ENCODE measurements at places on chromosomes 4 and X. TPM values are rescaled to one million over a fixed set of nuclear protein-coding genes. Genes with fewer than 3 reads are reported as not detected.

Gene MAGEH1
- 8.8 TPM for polyA plus RNA-seq

Gene GPM6B
- not detected for polyA plus RNA-seq

Gene CPZ
- polyA plus RNA-seq, result 0.21 TPM

- no peak for DNase-seq
Observed at GRCh38 chrX:39309018-39309635, 507.9 kb downstream of the MID1IP1 start.

Data from A549 (cell line).